ENCODE measurements at places on chromosomes 7 and 10.

- no peaks in the 10 kb centered on the region for H3K36me3 ChIP-seq
- peak overlapping the region; percentile 85 for H3K27ac ChIP-seq
- no peak overlapping the region for H3K4me3 ChIP-seq
- H3K4me1 ChIP-seq: no peaks in the 10 kb centered on the region
- no peaks in the 10 kb centered on the region for H3K27me3 ChIP-seq
Observed at GRCh38 chr10:119221666-119222065, 14.3 kb downstream of the GRK5 start.

DNA sequence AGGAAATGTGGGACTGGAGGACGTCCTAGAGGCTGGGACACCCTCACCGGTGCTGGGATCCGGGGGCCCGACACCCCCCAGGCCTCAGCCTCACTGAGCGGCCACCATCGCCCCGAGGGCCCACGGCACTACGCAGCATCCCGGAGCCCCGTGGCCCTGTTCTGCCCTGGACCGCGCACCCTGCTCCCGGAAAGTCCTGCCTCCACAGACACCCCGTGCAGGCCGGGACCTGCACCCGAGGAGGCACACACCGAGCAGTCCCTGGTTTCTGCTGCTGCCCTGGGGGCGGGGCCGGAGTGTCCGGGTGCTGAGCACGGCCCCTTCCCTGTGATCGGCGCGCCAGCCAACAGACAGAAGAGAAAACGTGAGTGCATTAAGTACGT lies 18.1 kb upstream of the KNDC1 start:
- no peak overlapping the region for H3K4me3 ChIP-seq
- H3K27me3 ChIP-seq: no peaks in the 10 kb centered on the region
- DNase-seq: peak; percentile 39
- no peaks in the 10 kb centered on the region for H3K36me3 ChIP-seq
- no peaks in the 10 kb centered on the region for H3K4me1 ChIP-seq

DNA sequence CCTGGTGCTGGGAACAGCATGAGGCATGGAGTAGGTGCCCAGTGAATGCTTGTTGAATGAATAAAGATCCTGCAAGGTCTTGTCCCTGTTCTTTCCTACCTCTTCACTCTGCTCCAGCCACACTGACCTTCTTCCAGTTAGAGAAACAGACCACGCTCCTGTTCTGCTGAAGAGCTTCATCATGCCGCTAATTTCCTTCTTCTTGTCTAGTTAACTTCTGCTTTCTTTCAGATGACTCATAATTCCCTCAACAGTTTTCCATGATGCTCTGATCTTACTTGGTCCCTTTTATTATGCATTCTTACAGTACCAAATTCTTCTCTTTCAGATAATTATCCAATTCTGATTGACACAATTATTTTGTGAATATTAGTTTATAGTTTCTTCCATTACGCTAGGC lies 59.5 kb upstream of the C1QL3 start:
- H3K4me3 ChIP-seq: no peak overlapping the region
- DNase-seq: no peak
- H3K27me3 ChIP-seq: no peaks in the 10 kb centered on the region
- no peaks in the 10 kb centered on the region for H3K36me3 ChIP-seq
- H3K27ac ChIP-seq: no peak overlapping the region

GRCh38 chr10:6602700-6603084 lies 22.6 kb upstream of the PRKCQ start:
- no peaks in the 10 kb centered on the region for H3K4me1 ChIP-seq
- no peak overlapping the region for H3K4me3 ChIP-seq
- no peak overlapping the region for H3K27ac ChIP-seq
- DNase-seq: no peak
- peaks cover 7% of the 10 kb centered on the region for H3K27me3 ChIP-seq

GRCh38 chr7:884191-885003 lies 8.0 kb downstream of the GET4 start:
- no peak for DNase-seq
- peaks cover 24% of the 10 kb centered on the region for H3K36me3 ChIP-seq
- peaks cover 29% of the 10 kb centered on the region for H3K4me1 ChIP-seq
- no peaks in the 10 kb centered on the region for H3K27me3 ChIP-seq
- no peak overlapping the region for H3K27ac ChIP-seq

DNA sequence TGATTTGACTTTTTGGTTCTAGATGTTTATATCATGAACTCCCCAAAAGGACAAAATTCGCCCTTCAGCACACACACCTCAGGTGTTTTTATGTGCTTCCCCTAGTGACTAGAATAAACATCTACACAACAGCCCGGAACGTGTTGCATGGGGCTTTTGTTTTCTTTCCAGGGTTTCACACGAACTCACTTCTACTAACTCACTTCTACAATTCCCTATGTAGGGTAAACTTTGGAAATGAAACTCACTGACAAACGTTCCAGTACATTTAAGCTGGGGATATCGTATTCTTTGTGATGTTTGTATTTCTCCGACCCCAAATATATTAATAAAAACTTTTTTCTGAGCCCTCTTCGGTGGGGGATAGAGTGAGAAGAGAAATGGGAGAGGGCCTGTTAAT lies 1.4 kb downstream of the TRA2A start:
- no peaks in the 10 kb centered on the region for H3K27me3 ChIP-seq
- H3K4me1 ChIP-seq: no peaks in the 10 kb centered on the region
- no peak for DNase-seq
- peak overlapping the region; percentile 93 for H3K4me3 ChIP-seq

DNA sequence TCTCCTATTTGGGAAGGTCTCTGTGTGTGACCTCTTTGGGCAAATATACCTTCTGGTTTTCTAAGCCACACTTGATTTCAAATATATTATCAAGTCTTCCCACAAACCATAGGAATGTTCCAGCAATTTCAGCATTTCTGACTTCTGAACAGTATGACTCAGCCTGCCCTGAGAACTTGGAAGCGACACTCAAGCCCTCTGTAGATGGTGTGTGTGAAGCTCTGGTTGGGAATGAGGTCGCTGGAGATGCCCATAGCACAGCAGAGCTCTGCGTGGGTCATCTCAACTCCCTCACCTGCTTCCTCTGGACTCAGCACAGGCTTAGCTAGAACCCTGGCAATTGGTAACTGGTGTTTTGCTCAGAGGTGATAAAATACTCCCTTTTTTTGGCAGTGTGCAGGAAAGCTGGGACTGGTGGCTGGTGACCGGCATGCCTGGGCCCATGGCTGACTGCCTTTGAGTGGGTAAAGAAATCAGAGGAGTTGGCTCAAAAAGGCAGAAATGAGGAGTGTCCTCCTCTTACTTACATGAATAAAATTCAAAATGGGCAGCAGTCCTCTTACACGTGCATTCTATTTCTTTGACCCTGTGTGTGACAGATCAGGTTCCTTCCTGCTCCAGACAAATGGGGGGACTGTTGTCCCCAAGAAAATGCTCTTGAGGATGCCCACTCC lies 87.5 kb upstream of the NRP1 start:
- no peaks in the 10 kb centered on the region for H3K36me3 ChIP-seq
- H3K4me1 ChIP-seq: peaks cover 26% of the 10 kb centered on the region
- DNase-seq: peak; percentile 48

DNA sequence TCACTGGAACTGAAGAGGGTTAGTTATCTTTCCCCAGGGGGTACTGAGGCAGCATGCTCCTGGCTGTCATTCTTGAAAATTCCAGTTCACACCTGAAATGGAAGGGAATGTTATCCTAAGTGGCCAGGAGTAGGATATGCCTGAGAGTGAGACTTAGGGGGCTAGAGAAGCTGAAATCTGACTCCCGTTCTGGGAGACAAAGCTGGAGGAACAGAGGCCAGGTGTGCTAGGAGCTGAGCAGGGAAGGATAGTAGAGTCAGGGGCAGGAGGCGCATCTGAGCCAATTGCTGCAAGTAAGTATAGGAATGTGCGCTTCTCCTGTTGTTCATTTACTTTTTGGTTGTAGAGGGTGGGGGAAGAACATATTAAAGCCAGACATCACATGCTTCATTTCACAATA lies 58.1 kb upstream of the KIAA1217 start:
- no peak for DNase-seq
- H3K4me3 ChIP-seq: no peak overlapping the region
- H3K27ac ChIP-seq: no peak overlapping the region
- no peaks in the 10 kb centered on the region for H3K4me1 ChIP-seq
- peaks cover 2% of the 10 kb centered on the region for H3K27me3 ChIP-seq

GRCh38 chr7:39709768-39710311 lies 86.5 kb downstream of the RALA start:
- H3K36me3 ChIP-seq: peaks cover 10% of the 10 kb centered on the region
- no peak overlapping the region for H3K4me3 ChIP-seq
- no peaks in the 10 kb centered on the region for H3K4me1 ChIP-seq
- no peak for DNase-seq
- no peaks in the 10 kb centered on the region for H3K27me3 ChIP-seq

DNA sequence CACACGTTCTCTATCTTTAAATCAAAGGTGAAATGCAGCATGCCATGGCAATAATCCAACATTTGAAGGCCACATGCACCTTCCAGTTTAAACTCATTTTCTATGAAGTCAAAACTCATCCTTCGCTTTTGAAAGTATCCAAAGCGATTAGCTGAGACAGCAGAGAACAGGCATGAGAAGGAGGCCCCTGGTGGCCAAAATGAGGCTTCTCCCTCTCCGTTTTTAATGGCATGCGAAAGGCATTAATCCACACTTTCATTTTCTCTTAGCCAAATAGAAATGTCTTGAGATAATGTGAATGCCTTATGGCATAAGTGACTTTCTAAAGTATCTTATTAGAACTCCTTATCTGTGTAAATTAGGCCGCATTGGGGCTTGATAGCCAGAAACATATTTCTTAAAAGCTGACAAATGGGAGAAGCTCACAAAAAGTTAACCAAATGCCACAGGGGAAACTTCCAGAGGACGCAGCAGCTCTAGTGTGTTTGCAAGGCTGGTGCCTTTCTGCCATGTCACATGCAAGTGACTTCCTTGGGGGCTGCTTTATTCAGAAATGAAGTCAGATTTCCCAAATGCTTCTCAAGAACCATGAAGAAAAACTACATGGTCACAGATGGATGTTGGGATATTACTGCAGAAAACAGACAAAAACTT lies 1189.6 kb downstream of the SORCS1 start:
- no peak for DNase-seq
- H3K27ac ChIP-seq: no peak overlapping the region
- H3K27me3 ChIP-seq: no peaks in the 10 kb centered on the region
- no peaks in the 10 kb centered on the region for H3K4me1 ChIP-seq
- H3K4me3 ChIP-seq: peak overlapping the region; percentile 2
- H3K36me3 ChIP-seq: no peaks in the 10 kb centered on the region

GRCh38 chr10:16952080-16952479 lies 134.9 kb upstream of the RSU1 start:
- H3K27ac ChIP-seq: no peak overlapping the region
- no peak for DNase-seq

DNA sequence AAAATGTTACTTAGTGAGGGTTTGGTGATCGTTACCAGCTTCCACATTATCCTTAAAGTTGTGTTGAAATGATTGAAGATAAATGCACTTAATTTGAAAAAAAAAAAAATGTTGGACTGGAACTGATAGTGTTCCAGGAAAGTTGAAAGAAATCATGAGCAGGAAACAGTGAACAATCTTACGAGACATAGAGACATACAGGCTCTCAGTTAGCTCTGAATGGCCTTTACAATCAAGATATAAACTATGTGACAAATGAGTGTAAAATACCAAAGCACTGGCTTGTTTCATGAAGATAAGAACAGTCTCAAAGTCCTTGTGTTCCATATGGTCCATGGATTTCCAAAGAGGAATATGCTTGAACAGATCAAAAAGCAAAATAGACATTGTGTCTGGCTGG lies 430.1 kb upstream of the ETV1 start:
- H3K36me3 ChIP-seq: no peaks in the 10 kb centered on the region
- no peaks in the 10 kb centered on the region for H3K27me3 ChIP-seq
- H3K4me3 ChIP-seq: no peak overlapping the region
- no peaks in the 10 kb centered on the region for H3K4me1 ChIP-seq
- no peak for DNase-seq

- H3K27me3 ChIP-seq: no peaks in the 10 kb centered on the region
- no peak overlapping the region for H3K4me3 ChIP-seq
- H3K27ac ChIP-seq: no peak overlapping the region
- no peaks in the 10 kb centered on the region for H3K36me3 ChIP-seq
- no peak for DNase-seq
Observed at GRCh38 chr7:101989101-101989500, 171.7 kb downstream of the CUX1 start.

DNA sequence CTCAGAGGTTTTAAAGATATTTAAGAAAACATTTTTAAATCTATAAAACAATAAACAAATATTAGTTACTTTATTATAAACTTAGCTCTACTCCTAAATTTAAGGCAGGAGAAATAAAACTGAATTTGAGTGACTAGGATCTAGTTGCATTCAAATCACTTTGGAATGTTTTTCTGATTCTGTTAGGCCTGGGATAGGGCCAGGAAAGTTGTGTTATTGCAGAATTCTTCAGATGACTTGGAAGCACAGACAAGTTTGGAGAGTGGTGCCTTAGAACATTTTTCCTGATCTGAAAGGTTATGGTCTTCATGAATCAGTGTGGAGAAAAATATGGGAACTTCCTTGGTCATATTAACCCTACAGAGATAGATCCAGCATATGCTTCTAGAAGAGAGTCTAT lies 15.6 kb upstream of the SLC25A13 start:
- peak; percentile 30 for DNase-seq
- no peaks in the 10 kb centered on the region for H3K36me3 ChIP-seq
- H3K27ac ChIP-seq: peak overlapping the region; percentile 35
- H3K4me3 ChIP-seq: no peak overlapping the region
- H3K4me1 ChIP-seq: no peaks in the 10 kb centered on the region

GRCh38 chr7:111018960-111019736 lies 71.8 kb upstream of the LRRN3 start:
- no peak overlapping the region for H3K27ac ChIP-seq
- H3K27me3 ChIP-seq: no peaks in the 10 kb centered on the region
- H3K4me1 ChIP-seq: no peaks in the 10 kb centered on the region
- H3K36me3 ChIP-seq: no peaks in the 10 kb centered on the region

DNA sequence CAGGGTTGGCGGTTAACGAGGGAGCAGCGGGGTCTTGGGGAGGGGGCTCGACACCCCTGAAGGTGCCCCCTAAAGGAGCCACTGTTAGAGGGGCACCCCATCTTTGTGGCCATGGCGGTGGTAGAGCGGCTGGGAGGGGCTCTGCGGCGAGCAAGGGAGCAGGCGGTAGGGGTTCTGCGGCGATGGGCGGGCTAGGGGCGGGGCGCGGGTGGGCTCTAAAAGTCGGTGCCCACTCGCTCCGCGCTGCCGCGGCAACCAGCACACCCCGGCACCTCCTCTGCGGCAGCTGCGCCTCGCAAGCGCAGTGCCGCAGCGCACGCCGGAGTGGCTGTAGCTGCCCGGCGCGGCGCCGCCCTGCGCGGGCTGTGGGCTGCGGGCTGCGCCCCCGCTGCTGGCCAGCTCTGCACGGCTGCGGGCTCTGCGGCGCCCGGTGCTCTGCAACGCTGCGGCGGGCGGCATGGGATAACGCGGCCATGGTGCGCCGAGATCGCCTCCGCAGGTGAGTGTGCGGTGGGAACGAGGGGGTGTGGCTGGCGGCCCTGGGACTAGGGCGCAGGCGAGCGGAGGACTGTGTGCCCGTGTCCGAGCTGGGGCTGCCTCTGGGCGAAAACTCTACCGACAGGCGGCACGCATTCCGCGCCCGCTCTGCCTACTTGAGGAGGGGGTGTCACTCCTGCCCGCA lies at the start of gene MEST:
MEST (plus strand) TSS at position 245 of the 682 bp plus-strand sequence; CDS start at position 474, 229 bp downstream.
- H3K27ac ChIP-seq: peak within 1 kb of the TSS; percentile 33
- peaks cover 34% of the 10 kb centered on the region for H3K4me1 ChIP-seq
- peak within 1 kb of the TSS; percentile 46 for H3K4me3 ChIP-seq

- H3K27ac ChIP-seq: no peak overlapping the region
- H3K27me3 ChIP-seq: no peaks in the 10 kb centered on the region
- no peaks in the 10 kb centered on the region for H3K4me1 ChIP-seq
- no peak overlapping the region for H3K4me3 ChIP-seq
- no peak for DNase-seq
Observed at GRCh38 chr7:45295222-45295621, 137.6 kb downstream of the RAMP3 start.

GRCh38 chr7:144028547-144028946 lies 20.2 kb upstream of the OR2A5 start:
- H3K4me3 ChIP-seq: no peak overlapping the region
- no peak for DNase-seq
- H3K4me1 ChIP-seq: no peaks in the 10 kb centered on the region
- H3K27ac ChIP-seq: no peak overlapping the region
